ENCODE measurements at places on chromosomes 12 and 14.
A peak's percentile ranks its signal among the peaks of the same experiment; 100 is the strongest.

DNA sequence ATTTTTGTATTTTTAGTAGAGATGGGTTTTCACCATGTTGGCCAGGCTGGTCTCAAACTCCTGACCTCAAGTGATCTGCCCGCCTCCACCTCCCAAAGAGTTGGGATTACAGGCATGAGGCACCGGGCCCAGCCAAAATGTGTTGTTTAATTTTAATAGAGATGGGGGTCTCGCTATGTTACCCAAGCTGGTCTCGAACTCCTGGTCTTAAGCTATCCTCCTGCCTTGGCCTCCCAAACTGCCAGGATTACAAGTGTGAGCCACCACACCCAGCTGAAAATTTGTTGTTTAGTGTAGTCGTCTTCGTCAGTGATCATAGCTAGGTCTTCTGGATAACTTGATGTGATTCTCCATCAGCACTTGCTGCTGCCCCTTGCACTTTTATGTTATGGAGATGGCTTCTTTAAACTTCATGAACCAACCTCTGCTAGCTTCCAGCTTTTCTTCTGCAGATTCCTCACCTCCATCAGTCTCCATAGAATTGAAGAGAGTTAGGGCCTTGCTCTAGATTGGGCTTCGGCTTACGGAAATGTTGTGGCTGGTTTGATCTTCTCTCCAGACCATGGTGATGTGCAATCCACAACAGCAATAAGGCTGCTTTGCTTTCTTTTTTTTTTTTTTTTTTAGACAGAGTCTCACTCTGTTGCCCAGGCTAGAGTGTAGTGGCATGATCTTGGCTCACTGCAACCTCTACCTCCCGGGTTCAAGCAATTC lies 13.0 kb downstream of the ISCU start:
- no peak for DNase-seq

GRCh38 chr12:132432721-132433577 lies 57.0 kb upstream of the FBRSL1 start:
- DNase-seq, result no peak

DNA sequence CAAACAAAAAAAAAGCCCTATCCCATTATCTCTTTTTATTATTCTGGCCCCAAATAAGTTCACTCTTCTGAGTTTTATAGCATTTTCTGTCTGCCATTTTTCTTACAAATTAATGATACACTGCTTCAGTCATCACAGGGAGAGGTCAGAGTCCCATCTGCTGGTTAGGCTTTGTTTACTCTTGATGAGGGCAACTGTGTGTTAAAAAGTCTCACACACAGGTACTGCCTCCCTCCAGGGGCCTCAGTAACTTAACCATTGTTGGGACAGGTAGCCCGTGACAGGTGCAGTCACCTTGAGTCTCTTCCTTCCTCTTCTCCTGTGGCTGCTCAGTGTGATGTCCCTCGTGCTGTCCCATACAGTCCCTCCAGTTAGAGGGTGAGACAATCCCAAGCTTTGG lies 45.5 kb upstream of the SEL1L start:
- DNase-seq, result no peak

GRCh38 chr12:95116341-95116740 lies 42.9 kb upstream of the NR2C1 start:
- DNase-seq, result no peak

GRCh38 chr14:34776611-34777010 lies 62.2 kb upstream of the CFL2 start:
- DNase-seq, result no peak

- no peak for DNase-seq
Measured at GRCh38 chr12:131603106-131603938, 107.6 kb upstream of the SFSWAP start.

DNA sequence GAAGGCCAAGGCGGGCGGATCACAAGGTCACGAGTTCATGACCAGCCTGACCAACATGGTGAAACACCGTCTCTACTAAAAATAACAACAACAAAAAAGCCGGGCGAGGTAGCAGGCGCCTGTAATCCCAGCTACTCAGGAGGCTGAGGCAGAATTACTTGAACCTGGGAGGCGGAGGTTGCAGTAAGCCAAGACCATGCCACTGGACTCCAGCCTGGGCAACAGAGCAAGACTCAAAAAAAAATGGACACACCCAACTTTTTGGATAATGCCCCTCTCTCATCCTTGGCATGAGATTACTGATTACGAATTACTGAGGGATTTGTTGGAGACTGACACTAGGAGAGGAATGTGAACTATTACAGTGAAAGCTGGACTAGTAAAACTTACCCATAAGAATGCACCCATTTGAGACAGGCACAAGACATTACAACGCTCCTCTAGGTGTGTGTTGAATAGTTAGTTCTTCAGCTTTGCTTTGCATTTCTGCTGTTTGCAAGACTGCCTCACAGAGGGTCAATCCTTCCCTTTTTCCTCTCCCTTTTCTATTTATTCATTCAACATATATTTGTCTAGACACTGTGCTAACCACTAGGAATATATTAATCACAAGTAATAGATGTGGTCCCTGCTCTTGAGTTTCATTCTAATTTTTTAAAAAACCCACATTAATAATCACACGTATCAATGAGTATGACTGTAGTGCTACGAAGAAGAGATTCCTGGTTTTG lies 46.0 kb upstream of the OR5AU1 start:
- DNase-seq, result peak; percentile 52

GRCh38 chr14:65792208-65792905 lies 379.8 kb downstream of the FUT8 start:
- DNase-seq, result no peak

- no peak for DNase-seq
Measured at GRCh38 chr14:56797569-56798446, 12.5 kb downstream of the OTX2 start.

DNA sequence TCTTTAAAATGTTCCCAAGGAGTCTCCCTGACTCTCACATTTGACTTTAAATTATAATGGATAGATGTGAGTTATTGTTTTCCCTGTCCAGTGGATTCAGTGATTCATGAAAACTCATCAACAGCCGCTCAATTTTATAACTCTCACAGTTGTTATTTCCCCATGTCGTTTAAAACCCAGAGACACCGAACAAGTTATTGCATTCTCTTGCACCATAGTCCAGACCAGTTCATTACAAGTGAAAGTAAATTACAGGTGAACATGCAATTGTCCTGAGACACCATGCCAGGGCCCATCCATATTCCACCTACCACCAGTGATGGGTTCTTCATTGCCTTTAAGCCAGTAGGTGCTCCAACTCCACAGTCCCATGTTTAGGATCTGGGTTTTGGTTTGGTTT lies 85.7 kb upstream of the CMKLR1 start:
- no peak for DNase-seq

GRCh38 chr12:109359131-109359690 lies 11.5 kb downstream of the MYO1H start:
- DNase-seq, result no peak

DNA sequence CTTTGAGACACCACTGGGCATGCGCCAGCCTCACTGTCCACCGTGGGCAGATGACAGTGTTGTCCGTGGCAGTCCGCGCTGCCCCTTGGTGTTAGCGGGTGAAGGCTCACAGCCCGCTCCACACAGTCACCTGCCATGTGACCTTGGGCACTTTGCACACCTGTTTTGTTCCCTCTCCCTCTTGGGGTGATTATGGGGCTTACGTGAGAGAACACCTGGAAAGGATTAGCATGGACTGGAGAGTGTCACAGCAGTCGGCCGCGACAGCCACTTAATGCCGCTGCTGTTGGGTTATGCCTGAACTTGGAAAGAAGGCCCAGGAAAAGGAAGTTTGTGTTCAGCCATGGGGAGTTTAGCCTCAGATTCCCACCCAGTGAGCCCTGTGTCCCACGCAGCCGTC lies 94.2 kb downstream of the DDX51 start:
- DNase-seq, result no peak

GRCh38 chr12:67269633-67270573 lies 745 bp downstream of the CAND1 start:
- peak; percentile 84 for DNase-seq

- peak; percentile 40 for DNase-seq
Measured at GRCh38 chr12:76568130-76568529, 8.6 kb upstream of the OSBPL8 start.

- no peak for DNase-seq
Measured at GRCh38 chr14:65131301-65131701, 29.0 kb upstream of the MAX start.

DNA sequence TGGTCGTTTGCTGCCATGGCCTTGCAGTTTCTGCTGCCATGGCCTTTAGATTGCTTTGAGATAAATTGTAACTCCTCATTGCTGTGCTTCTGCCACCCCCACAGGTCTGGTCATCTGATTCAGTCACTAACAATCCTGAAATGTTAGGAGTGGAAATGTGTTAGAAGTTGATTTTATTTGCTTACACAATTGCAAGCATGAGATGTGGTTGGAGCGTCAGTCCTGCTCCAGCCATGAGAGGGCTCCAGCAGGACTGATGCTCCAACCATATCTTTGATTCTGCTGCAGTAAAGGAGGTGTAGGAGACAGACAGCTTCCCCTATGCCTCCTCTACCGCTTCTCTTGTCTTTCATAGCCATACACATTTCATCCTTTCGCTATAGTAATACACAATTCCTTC lies 226.8 kb upstream of the RGS6 start:
- DNase-seq, result no peak

DNA sequence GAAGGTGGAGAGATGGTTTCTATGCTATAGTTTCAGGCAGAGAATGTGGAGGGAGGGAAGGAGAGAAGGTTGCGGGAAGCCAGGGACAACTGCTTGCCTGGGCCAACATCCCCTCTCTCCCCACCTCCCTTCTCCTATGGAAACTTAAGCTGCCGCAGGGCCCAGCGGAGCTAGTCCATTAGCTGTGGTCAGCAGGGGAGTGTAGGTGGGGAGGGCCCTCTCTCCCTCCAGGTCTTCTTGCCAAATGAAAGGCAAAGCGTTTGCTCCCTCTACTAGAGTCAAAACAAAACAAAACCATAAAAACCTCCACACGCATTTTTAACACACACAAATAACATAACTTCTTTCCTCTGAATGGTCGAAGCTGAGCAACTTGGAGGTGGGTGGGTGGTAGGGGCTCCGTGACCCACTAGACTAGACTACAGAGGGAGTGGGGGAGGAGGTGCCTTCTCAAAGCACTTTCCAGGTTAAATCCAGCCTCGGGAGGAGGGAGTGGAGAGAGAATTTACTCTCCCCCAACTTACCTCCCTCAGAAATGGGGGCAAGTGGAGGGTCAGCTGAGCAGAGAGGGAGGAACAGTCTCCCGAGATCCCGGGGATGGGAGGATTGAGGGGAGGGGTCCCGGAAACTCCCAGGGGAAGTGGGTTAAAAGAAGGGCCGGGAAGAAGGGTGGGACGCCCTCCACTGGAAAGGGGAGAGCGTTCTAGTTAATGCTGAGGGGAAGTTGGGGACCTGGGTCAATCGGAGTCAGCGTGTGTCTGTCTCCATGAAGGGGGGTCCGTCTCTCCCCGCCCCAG lies 4.6 kb upstream of the CACNB3 start:
- peak; percentile 56 for DNase-seq

- DNase-seq, result no peak
Measured at GRCh38 chr12:56810918-56811317, 47.8 kb downstream of the HSD17B6 start.

DNA sequence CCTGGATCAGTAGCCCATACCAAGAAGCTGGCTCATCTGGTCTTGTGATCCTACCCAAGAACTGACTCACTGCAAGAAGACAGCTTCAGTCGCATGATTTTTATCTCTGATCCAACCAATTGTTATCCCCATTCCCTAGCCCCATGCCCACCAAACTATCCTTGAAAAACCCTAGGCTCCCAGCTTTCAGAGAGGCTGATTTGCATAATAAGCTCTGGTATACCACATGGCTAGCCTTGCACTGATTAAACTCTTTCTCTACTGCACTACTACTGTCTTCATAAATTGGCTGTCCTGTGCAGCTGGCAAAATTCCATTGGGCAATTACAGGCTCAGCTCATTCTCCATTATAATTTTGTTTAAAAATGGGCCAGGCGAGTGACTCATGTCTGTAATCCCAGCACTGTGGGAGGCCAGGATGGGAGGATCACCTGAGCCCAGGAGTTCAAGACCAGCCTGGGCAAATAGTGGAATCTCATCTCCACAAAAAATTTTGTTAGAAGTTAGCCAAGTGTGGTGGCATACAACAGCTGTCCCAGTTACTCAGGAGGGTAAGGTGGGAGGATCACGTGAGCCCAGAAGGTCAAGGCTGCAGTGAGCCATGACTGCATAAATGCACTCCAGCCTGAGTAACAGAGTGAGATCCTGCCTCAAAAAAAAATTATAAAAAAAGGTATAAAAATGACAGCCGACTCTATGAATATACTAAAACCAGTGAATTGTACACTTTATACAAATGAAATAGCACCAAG lies 76.7 kb upstream of the EIF5 start:
- no peak for DNase-seq

GRCh38 chr14:71648725-71649124 lies 283.5 kb upstream of the RGS6 start:
- DNase-seq, result no peak

DNA sequence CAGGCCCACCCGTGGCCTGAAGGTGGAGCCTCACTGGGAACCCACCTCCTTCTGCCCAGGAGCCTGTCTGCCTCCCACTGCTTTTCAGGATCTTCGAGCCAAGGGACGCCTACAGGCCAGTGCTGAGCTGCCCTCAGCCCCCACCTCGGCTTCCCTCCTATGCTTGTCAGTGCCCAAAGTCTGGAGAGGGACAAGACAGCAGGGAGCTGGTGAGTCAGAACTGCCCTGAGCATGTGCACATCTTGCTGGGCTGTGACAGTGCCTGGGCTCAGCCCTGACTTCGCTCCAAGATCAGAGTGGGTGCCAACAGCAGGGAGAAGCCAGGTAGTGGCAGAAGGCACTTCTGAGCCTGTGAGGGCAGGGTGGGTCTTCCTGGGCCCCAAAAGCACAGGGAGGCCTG lies 286.8 kb downstream of the AEBP2 start:
- DNase-seq, result no peak

DNA sequence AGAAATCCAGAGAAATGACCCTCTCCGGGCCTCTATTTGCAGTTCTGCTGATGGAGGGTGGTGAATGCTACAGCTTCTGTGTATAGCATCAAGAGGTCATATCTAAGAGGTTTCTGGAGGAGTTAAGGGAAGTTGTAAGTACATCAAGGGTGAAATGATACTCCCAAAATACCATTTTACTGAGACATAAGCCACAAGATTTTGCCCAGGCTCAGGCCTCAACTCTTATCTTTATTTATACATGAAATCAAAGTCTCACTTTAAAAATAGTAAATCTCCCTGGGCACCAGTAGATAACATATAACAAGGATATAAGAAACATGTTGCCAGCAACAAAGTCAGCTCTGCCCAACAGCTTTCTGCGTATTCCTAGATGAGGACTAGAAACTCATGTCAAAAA lies 40.4 kb downstream of the NIN start:
- no peak for DNase-seq

DNA sequence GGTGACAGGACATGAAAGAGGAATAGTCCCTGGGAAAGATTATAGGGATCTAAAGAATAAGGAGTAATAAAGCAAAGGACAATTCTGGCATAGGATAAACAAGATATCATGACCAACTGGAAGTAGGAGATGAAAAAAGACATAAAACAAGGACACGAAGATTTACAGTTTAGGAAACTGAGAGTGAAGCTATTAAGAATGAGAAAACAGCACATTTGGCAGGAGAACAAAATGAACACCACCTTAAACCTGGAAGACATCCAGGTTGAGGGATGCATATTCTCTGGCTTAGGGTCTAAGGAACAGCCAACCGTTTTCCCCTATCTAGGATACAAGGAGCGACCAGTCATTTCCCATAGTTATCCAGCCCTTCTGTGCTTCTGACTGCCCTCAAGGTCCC lies 1.9 kb downstream of the TRIP11 start:
- no peak for DNase-seq

- no peak for DNase-seq
Measured at GRCh38 chr12:26646571-26646970, 186.4 kb downstream of the ITPR2 start.

Measured in activated CD4-positive, alpha-beta T cell treated with anti-CD3 and anti-CD28 coated beads, Interleukin-2, amount 10 ng/mL, durations not matched to agents 24 days and 14 days (primary cell).